ENCODE measurements at places on chromosomes 6 and 20. TPM values are rescaled to one million over a fixed set of nuclear protein-coding genes. Genes with fewer than 3 reads are reported as not detected.

BNIP5 gene
- total RNA-seq, result not detected

DNA sequence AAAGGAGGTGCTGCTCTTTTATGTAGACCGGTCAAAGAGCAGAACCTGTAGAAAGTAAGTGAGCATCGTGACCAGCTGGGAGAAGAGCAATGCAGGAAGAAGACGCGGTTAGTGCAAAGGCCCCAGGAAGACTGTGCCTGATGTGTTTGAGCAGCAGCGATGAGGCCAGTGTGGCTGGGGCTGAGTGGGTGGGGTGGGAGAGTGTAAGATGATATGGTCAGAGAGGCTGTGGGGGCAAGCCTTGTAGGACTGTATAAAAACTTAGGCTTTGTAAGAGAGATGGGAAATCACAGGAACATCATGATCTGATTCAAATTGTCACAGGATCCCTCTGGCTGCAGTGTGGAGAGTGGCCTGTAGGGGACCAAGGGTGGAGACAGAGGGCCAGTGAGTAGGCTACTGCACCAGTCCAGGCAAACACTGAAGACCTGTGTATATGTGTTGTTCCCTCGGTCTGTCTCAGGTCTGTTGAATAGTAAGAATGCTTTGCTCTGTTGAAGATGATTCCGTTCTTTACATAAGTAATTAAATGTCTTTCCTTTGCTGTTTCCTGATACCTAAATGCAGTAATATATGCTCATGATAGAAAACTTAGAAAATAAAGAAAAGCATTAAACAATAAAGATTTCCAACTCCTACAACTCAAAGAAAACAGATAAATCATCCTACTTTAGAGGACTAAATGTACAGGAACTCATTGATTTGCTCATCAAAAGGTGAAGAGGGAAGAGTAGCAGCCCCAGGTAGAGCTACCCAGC lies 23.6 kb upstream of the WFDC2 start:
- H3K27ac ChIP-seq, result no peak overlapping the region
- peak; percentile 35 for DNase-seq
- H3K36me3 ChIP-seq, result no peaks in the 10 kb centered on the region
- H3K4me1 ChIP-seq, result peaks cover 14% of the 10 kb centered on the region
- peaks cover 32% of the 10 kb centered on the region for H3K27me3 ChIP-seq

DNA sequence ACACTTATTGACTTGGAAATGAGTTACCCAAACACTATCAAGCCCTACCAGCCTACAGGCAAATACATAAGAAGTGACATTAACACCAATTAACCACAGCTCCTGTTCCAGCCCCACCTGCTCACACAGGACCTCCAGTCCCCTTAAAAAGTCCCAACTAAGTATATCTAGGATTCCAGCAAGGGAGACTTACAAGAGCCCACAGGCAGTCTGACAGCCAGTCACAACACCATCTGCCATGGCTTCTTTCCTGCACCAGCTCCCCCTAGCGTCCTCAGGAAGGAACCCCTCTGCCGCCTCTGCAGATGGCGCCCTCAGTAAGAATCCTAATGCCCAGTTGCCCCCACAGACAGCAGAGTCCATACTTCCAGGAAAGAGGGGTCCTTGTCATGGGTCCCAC lies 122.1 kb downstream of the HIVEP2 start:
- peak overlapping the region; percentile 99 for H3K27ac ChIP-seq
- peak overlapping the region; percentile 50 for H3K4me3 ChIP-seq
- DNase-seq, result peak; percentile 38
- peaks cover 2% of the 10 kb centered on the region for H3K36me3 ChIP-seq

VIP gene
- not detected for total RNA-seq

GRCh38 chr6:128409003-128409402 lies 111.4 kb downstream of the PTPRK start:
- no peaks in the 10 kb centered on the region for H3K27me3 ChIP-seq
- DNase-seq, result no peak
- no peaks in the 10 kb centered on the region for H3K36me3 ChIP-seq
- no peak overlapping the region for H3K4me3 ChIP-seq

DNA sequence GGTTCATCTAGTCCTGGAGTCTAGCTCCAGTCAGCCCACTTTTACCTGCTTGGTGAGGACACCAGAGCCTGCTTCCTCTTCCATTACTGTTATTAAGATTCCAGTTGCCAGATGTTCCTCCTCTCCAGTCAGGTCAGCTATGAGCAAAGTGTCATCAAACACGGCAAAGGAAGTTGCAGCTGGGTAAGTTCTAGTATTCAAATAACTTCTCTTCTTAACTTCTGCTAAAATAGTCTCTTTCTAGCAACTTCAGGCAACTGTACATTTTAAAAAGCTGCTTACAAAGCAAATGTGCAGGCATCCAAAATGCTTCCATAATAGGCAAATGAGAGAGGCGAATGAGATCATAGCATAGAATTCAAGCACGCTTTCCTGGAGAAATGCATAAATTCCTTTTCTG lies 18.4 kb upstream of the MRPS18A start:
- H3K36me3 ChIP-seq, result no peaks in the 10 kb centered on the region
- no peak overlapping the region for H3K4me3 ChIP-seq
- no peak for DNase-seq

DNA sequence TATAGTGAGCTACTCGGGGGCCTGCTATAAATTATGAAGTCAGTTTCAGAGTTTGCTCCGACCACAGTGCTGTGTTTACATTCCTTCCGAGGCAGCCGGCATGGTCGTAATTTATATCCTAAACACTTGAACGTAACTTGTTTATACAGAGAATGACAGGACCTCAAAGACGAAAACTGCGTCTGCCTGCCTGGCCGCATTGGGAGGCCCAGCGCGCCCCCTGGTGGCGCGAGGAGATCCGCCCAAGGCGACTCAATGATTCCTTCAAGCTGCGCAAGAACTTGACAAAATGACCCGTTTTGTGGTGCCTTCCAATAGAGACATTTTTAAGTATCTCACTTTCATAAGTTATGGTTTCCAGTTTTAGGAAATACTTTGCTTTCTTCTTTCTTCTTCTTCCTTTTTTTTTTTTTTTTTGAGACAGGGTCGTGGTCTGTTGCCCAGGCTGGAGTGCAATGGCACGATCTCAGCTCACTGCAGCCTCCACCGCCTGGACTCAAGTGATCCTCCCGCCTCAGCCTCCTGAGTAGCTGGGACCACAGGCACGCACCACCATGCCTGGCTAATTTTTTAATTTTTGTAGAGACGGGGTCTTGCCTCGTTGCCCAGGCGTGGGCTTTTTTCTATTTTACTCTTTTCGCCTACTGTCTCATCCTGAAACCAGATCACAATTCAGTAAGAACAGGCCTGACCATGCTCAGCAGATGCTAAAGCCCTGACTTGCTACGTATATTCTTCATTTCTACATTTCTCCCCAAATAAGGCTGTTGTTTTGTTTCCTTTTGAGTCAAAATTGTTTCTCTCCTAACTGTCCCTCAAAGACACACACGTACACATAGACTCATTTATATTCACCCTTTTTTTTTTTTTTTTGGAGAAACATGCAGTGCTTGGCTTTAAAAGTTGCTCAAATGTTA lies 7.8 kb downstream of the FOXF2 start:
- H3K4me1 ChIP-seq, result peaks cover 20% of the 10 kb centered on the region
- H3K27ac ChIP-seq, result no peak overlapping the region
- H3K4me3 ChIP-seq, result peak overlapping the region; percentile 45
- no peaks in the 10 kb centered on the region for H3K36me3 ChIP-seq
- H3K27me3 ChIP-seq, result peaks cover 61% of the 10 kb centered on the region

Measured in activated T-cell treated with anti-CD3 and anti-CD28 coated beads, Interleukin-2, amount 50 U/mL, for 72 hours (primary cell).